Karpas-422 (cell line): ENCODE measurements at places on chromosomes 11 and 22. TPM values are rescaled to one million over a fixed set of nuclear protein-coding genes. Genes with fewer than 3 reads are reported as not detected.

DNA sequence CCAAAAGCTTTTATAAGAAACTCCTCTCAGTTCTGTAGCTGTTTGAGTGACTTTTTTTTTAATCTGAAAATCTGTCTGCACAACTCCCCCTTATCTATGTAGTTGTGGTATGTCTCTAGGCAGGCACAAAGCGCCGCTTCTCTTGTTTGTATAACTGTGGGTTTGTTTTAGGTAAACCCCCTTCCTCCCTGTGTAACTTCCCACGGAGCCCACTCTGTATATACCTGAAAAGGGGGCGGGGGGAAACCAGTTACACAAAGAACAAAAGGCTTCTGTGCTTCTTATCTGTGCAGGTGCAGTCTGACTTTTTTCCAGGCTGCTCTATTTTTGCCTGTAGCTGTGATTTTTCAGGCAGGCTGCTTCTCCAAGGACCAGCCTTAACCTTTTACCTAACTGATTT lies 13.2 kb downstream of the OR10AG1 start:
- DNase-seq, result no peak
- no peaks in the 10 kb centered on the region for H3K4me1 ChIP-seq
- H3K27ac ChIP-seq, result no peak overlapping the region
- H3K36me3 ChIP-seq, result no peaks in the 10 kb centered on the region

DNA sequence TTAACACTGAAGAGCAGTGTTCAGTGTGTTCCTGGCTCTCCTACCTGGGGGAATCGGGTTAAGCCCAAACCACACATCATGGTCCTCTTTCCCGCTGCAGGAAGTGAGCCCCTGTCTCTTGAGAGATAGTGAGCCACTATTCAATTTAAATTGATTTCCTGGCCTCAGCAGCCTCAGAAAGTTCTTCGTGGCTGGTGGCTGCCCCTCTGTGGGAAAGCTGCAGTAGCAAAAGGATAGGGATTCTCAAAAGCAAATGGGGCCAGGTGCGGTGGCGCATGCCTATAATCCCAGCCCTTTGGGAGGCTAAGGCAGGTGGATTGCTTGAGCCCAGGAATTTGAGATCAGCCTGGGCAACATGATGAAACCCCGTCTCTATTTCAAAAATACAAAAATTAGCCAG lies 49.1 kb upstream of the CD5 start:
- DNase-seq, result no peak
- H3K4me3 ChIP-seq, result no peak overlapping the region
- no peaks in the 10 kb centered on the region for H3K36me3 ChIP-seq

- no peak for DNase-seq
- no peaks in the 10 kb centered on the region for H3K4me1 ChIP-seq
- H3K4me3 ChIP-seq, result no peak overlapping the region
- no peaks in the 10 kb centered on the region for H3K27me3 ChIP-seq
These were observed 21.2 kb upstream of the TRIM44 start for GRCh38 chr11:35641171-35641897.

DNA sequence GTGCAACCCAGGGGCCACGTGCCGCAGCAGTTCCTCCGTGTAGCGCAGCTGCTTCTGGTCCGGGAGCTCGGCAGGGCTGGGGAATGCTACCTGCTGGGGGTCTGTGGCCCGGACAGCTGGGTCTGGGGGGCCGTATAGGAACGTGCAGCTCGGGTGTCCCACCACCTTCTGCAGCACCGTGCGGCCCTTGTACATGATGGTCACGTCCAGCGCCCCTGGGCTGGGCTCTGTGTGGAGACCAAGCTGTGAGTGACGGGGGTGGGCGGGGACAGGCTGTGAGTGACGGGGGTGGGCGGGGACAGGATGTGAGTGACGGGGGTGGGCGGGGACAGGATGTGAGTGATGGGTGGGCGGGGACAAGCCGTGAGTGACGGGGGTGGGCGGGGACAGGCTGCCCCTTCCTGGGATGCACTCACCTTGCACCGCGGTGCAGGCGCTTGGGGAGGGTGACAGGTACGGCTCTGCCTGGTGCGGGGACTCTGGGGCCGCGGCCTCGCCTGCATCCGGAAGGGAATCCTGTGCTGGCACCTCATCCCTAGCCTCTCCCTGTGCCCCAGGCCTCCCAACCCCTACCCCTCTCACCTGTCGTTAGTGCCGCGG lies 2.3 kb downstream of the IRF7 start:
- no peaks in the 10 kb centered on the region for H3K27me3 ChIP-seq
- H3K4me1 ChIP-seq, result peaks cover 27% of the 10 kb centered on the region
- H3K27ac ChIP-seq, result no peak overlapping the region
- peak; percentile 86 for DNase-seq
- no peak overlapping the region; the same call in 1 of the 2 replicates for H3K4me3 ChIP-seq
- H3K36me3 ChIP-seq, result no peaks in the 10 kb centered on the region; the same call in 1 of the 2 replicates

- peak; percentile 74 for DNase-seq
- H3K27me3 ChIP-seq, result no peaks in the 10 kb centered on the region
- no peak overlapping the region for H3K27ac ChIP-seq
- no peaks in the 10 kb centered on the region for H3K36me3 ChIP-seq
- H3K4me3 ChIP-seq, result no peak overlapping the region
These were observed 1.4 kb upstream of the NEFH start for GRCh38 chr22:29478326-29479276.

DNA sequence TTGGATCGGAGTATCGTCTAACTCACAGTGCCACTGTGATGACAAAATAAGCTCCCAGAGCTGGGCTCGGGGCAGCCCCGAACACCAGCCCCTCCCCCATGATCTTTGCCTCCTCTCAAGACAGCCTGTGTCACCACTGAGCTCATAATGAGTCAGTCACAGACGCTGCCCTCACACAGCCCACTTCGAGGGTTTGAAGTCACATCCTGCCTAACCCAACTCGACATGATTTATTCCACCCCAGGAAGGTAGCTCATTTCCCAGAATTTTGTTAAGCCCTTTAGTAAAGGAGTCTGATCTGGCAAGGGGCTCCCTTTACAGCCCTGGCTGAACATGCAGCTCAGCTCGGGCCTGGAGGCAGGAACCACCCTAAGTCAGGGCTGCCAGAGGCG lies 22.8 kb downstream of the MYH9 start:
- H3K4me3 ChIP-seq, result no peak overlapping the region
- H3K27ac ChIP-seq, result no peak overlapping the region
- no peak for DNase-seq
- no peaks in the 10 kb centered on the region for H3K27me3 ChIP-seq
- H3K4me1 ChIP-seq, result peaks cover 94% of the 10 kb centered on the region
- no peaks in the 10 kb centered on the region; the same call in 1 of the 2 replicates for H3K36me3 ChIP-seq

- H3K27ac ChIP-seq, result no peak overlapping the region
- no peak for DNase-seq
- H3K36me3 ChIP-seq, result no peaks in the 10 kb centered on the region
- H3K4me3 ChIP-seq, result no peak overlapping the region
These were observed 849 bp upstream of the APOBEC3B start for GRCh38 chr22:38981005-38981991.

GRCh38 chr11:69941546-69942332 lies 122.5 kb upstream of the FGF3 start:
- no peak overlapping the region for H3K27ac ChIP-seq
- H3K4me1 ChIP-seq, result no peaks in the 10 kb centered on the region
- no peaks in the 10 kb centered on the region for H3K27me3 ChIP-seq

DNA sequence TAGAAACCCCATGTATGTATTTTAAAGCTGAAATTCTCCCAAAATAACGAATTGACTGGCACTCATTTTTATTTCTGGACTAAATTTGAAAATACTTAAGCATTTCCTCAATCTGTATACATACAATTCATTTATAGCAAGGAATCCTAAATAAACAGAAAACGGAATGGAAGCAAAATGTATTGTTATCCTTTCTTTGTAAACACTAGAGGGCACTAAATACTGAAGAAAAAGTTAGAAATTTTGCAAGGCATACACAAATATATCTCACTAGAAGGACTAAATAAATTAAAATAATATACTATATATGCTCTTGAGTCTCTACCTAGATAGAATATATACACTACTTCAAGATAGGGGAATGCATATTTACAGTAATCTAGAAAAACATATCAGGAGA lies 23.1 kb upstream of the ANO5 start:
- H3K4me1 ChIP-seq, result no peaks in the 10 kb centered on the region
- H3K27me3 ChIP-seq, result no peaks in the 10 kb centered on the region
- no peaks in the 10 kb centered on the region for H3K36me3 ChIP-seq
- H3K4me3 ChIP-seq, result no peak overlapping the region
- DNase-seq, result peak; percentile 46
- H3K27ac ChIP-seq, result no peak overlapping the region

DNA sequence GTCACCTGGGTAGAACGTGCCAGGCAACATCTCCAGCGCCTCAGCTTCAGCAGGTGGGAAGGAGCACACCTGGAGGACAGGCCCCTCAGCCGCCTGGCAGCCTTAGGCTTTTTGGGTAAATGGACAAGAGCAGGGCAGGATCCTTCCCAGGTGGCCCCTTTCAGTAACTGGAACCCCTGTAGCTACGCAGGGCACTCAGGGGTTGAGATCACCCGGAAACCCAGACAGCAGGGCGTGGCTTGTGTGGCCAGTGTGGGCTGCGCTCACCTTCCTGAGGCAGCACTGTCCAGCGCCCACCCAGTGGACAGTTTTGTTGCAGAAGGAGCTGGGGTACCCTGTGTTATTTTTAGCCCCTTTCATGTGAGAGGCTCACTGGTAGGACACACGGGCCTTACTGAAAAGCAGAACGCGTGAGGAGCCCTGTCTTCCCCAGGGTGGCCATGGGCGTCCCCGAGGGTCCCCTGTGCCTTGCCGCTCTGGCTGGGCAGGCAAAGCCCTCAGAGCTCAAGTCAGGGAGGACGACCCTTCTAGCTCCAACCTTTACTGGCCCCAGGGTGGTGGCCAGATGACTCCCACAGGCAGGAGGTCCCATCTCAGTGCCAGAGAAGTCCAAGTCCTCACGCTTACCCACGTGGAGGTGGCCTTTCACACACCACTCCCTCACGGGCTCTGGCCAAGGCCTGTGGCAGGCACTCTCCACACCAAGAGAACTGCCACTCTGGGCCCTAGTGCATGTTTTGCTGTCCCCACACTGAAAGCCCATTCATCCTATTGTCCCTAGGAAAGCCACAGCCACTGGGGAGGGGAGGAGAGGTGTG lies 75.8 kb downstream of the CTTN start:
- H3K27me3 ChIP-seq, result no peaks in the 10 kb centered on the region
- no peak overlapping the region for H3K4me3 ChIP-seq
- H3K36me3 ChIP-seq, result no peaks in the 10 kb centered on the region

DNA sequence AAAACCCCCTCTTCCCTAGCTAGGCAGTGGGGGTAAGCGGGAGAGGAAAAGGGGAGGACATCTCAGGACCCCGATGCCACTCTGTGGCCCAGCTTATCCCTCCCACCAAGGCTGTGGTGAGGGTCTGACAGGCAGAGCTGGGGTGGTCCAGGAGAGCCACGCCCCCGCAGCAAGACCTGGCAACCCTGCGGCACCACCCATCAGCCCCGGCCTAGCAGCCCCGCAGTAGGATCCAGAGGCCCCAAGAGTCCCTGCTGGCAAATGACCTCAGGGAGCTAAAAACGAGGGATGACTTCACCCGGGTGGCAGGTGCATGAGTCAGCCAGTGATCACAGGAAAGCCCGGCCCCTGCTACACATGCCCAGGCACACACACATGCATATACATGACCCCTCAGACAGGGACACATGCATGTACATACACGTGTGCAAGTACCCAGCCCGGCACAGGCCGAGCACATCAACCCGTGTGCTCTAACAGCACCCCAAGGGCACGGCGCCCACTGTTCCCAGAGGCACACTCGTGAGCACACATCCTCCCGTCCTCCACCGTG lies 32.3 kb downstream of the ARVCF start:
- no peaks in the 10 kb centered on the region for H3K27me3 ChIP-seq
- no peak overlapping the region for H3K4me3 ChIP-seq
- DNase-seq, result no peak
- H3K27ac ChIP-seq, result no peak overlapping the region
- H3K36me3 ChIP-seq, result no peaks in the 10 kb centered on the region

GRCh38 chr22:39522567-39523300 lies 2.4 kb downstream of the ATF4 start:
- peak; percentile 78 for DNase-seq
- peaks cover 70% of the 10 kb centered on the region for H3K4me1 ChIP-seq
- no peaks in the 10 kb centered on the region for H3K27me3 ChIP-seq
- H3K27ac ChIP-seq, result peak overlapping the region; percentile 92
- peak overlapping the region; percentile 92 for H3K4me3 ChIP-seq

- H3K4me3 ChIP-seq, result no peak overlapping the region
- no peaks in the 10 kb centered on the region for H3K4me1 ChIP-seq
- no peak overlapping the region for H3K27ac ChIP-seq
- H3K36me3 ChIP-seq, result no peaks in the 10 kb centered on the region
These were observed 91.0 kb downstream of the WNT7B start for GRCh38 chr22:45885941-45886395.

DNA sequence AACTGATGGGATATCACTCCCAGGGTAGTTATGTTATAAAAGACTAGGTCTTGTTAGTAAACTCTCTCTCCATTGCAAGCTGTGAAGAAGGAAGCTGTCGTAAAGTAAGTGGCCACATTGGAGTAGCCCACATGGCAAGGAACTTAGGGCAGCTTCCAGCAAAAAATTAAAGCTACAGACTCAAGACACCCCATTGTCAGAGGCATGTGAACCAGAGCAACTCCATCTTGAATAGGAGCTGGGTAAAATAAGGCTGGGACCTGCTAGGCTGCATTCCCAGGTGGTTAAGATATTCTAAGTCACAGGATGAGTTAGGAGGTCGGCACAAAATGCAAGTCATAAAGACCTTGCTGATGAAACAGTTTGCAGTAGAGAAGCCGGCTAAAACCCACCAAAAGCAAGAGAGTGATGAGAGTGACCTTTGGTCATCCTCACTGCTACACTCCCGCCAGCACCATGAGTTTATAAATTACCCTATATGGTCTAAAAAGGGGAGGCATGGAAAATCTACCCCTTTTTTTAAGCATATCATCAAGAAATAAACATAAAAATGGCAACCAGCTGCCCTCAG lies 23.9 kb downstream of the CCKBR start:
- no peaks in the 10 kb centered on the region for H3K27me3 ChIP-seq
- no peaks in the 10 kb centered on the region for H3K36me3 ChIP-seq
- no peak for DNase-seq
- H3K4me1 ChIP-seq, result no peaks in the 10 kb centered on the region
- H3K27ac ChIP-seq, result no peak overlapping the region

GRCh38 chr11:75777461-75778110 lies 9.0 kb downstream of the DGAT2 start:
- DNase-seq, result no peak
- H3K27ac ChIP-seq, result no peak overlapping the region
- no peaks in the 10 kb centered on the region for H3K36me3 ChIP-seq
- H3K4me3 ChIP-seq, result no peak overlapping the region
- peaks cover 34% of the 10 kb centered on the region for H3K4me1 ChIP-seq

- peaks cover 2% of the 10 kb centered on the region; the same call in 1 of the 2 replicates for H3K4me1 ChIP-seq
- no peak overlapping the region for H3K27ac ChIP-seq
- DNase-seq, result no peak
- H3K36me3 ChIP-seq, result peaks cover 14% of the 10 kb centered on the region; the same call in 1 of the 2 replicates
These were observed 10.6 kb upstream of the AIFM3 start for GRCh38 chr22:20956258-20957101.

The SYNGR1 gene
- 37.2 and 47.7 TPM in 2 replicates for total RNA-seq

The HIC2 gene
- total RNA-seq, result 4.4 and 5.8 TPM in 2 replicates

The PKDREJ gene
- not detected in 2 replicates for total RNA-seq

The AQP11 gene
- 1.3 and 1.9 TPM in 2 replicates for total RNA-seq

The OR4A47 gene
- not detected in 2 replicates for total RNA-seq

The SHANK2 gene
- not detected in 2 replicates for total RNA-seq

The SLC16A8 gene
- not detected in 2 replicates for total RNA-seq
